ENCODE measurements at places on chromosomes 2 and 18.

GRCh38 chr2:25323042-25323514 is 18.6 kb downstream of the DNMT3A start:
- DNase-seq, result no peak

DNA sequence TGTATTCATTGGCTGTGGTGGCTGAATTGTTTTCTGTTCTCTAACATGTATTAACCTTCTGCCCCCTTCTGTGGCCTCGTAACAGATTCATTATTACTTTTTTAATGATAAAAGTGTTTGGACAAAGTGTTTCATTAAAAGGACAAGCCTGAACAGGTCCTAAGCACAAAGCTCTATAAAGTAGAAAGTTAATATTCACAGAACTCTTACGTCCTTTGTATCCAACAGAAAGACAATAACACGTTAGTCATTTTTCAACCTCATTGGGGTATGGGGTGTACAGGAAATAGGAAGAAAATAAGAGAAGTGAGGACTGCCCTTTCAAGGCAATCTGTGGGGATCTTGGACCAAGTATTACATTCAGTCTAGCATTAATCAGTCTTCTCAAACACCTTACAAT is 105.5 kb upstream of the RGPD4 start:
- no peak for DNase-seq

GRCh38 chr2:69300650-69301049 is 86.4 kb downstream of the GFPT1 start:
- DNase-seq, result no peak

DNA sequence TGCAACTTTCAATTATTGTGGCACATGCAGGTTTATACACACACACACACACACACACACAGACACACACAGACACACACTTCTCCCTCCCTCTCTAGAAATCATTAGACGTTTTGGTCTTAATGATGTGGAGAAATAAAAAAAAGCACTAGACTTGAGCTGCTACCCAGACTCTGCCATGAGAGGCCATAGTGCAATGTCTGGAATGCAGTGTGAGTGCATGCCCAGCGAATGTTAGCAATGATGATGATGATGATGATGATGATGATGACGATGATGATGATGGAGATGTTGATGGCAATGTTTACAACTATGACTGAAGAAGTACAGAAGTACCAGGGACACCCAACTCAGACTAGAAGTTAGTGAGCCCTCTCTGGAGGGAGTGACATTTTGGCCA is 23.8 kb upstream of the KLHL29 start:
- DNase-seq, result no peak

- no peak for DNase-seq
These were observed 55.2 kb downstream of the ADCYAP1 start for GRCh38 chr18:959854-960253.

DNA sequence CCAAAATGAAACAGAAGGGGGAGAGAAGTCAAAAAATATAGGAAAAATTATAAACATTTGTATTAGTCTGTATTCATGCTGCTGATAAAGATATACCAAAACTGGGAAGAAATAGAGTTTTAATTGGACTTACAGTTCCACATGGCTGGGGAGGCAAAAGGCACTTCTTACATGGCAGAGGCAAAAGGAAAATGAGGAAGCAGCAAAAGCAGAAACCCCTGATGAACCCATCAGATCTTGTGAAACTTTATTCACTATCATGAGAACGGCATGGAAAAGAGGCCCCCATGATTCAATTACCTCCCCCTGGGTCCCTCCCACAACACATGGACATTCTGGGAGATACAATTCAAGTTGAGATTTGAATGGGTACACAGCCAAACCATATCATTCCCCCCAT is 79.1 kb downstream of the ZRANB3 start:
- DNase-seq, result no peak

DNA sequence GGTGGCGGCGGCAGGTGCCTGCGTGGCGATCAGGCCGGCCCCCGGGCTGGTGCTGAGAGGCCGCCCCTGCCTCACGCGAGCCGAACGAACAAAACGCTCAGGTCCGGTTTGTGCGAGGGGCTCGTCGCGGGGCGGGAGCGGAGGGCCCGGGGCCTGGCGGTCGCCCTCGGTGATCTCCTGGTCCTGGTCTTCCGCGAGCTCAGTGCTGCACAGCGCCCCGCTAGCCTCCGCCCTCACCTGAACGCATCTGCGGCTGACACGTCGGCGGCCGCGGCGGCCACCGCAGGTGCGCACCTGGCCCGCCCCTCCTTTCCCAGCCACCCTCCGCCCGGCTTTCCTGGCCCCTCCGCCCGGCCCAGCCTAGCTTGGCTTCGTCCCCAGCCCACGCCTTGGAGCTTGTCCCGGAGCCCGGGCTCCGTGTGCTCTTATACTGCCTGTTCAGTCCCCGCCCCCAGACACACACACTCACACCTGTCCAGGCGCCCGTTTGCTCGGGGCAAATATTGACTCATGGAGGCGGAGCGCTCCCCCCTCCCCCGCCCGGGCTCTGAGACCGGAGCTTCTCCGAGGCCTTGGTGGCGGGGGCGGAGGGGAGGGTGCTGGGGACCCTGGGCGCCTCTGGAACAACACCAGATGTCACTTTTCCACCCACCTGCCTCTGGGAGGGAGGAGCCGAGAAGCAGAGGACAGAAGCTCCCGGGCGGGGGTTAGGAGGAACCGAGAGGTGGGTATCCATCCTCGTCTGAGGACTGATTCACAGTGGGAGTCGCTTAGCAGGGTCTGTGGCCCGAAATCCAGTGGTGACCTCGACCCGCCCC is 8.6 kb upstream of the CRYBA2 start:
- peak; percentile 49 for DNase-seq

- no peak for DNase-seq
These were observed 5.1 kb upstream of the PTPRM start for GRCh38 chr18:7561909-7562460.

GRCh38 chr18:23684515-23685197 is 4.6 kb upstream of the LAMA3 start:
- DNase-seq, result no peak

DNA sequence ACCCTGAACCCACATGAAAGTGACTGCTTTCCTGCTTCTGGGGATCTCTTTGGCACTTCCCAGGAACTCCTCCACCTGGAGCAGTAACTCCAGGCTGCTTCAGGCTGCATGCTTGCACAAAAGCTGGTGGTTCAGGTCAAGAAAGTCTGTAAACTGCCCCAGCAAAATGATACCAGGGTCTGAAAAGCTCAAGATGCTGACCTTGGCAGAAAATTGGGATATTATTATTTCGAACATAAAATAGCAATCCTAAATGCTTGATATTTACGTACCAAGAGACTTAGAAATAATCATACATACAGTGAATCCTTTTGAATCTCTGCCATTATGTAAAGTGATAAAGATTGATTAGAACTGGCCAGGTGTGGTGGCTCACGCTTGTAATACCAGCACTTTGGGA is 674.3 kb downstream of the ERBB4 start:
- DNase-seq, result no peak

DNA sequence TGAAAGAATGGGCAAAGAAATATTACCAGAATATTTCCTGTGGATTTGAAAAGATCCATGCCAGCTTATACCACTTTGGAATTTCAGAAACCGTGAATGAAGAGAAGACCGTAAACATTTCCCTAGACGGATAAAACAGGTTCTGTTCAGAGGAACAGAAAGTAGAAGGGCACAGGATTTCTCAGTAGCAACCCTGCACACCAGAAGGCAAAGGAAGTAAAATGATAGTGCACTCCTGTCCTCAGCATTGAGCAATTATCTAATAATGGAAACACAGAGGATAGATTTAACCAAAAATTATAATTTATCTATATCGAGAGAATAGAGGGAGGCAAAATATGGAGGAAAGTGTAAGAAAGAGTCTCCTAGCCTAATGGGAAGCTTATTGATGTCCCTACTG is 87.0 kb upstream of the ITGA6 start:
- no peak for DNase-seq

DNA sequence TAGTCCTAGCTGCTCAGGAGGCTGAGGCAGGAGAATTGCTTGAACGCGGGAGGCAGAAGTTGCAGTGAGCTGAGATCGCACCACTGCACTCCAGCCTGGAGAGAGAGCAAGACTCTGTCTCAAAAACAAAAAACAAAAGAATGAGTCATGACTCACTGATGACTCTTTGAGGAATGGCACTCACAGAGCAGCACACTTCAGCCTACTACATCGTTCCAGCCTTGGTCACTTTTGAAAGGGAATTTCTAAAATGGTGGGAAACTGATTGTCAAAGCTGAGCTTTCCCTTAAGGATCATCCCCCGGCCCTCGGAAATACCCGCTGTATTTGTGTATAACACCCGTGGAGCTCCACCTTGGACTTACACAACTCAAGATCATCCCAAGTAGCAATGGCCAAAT is 217.3 kb upstream of the HS6ST1 start:
- no peak for DNase-seq

DNA sequence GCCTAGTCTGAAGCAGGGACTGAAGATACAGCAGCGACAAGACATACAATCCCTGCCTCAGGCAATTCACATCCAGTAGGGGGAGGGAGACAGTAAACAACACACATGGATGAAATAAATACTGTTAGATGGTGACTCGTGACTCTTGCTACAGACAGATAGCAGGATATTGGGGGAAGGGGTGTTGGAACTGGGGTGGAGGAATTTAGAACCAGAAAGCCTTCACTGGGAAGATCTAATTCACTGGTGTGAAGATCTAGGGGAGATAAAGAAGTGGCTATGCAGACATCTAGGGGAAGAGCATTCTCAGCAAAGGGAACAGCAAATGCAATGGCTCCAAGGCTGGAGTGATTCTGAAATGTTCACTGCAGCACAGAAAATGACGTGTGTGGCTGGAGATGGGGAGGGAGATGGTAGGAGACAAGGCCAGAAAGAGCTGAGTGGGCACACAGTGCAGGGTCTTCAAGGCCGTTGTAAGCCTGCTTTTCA is 52.6 kb upstream of the TMEM163 start:
- no peak for DNase-seq

- DNase-seq, result no peak
These were observed 434.2 kb downstream of the GRB14 start for GRCh38 chr2:164187121-164187520.

DNA sequence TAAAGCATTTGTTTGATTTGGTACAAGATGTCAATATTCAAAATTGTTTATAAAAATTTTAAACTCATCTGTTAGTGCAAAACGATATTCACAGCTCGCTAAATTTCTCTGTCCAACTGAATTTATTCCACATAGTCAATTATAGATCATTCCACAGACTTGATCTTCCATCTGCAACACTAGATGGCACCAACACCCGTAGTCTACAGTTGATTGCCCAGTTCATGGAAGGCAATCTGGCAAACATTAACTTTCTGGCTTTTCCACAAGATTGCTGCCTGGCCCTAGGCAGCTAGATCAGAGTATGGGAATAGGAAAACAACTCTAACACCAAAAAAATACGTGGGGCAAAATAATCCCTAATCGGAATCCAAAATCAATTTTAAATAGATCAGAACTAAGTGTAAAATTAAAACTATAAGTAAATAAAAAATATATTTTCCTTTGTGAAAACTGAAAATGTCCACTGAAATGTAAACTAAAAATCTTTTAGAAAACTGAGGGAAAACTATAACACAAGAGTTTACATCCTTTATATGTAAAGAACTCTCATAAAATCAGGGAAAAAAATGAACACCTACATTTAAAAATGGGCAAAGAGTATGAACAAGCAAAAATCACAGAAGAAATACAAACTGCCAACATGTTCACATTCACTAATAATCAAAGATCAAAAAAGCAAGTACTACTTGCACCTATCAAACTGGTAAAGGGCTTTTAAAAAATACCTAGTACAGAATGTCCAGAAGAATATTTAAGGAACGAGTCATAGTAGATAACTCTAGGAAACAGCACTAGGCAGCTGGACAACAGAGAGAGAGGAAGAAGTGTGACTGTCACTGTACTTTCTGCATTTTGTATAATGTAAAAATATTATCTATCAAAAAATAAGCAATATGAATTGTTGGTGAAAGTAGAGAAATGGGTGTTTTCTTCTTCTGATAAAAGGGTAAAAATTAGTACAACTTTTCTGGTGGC is 35.0 kb downstream of the RTN4 start:
- peak; percentile 25 for DNase-seq

- peak; percentile 28 for DNase-seq
These were observed 657.1 kb upstream of the SOX11 start for GRCh38 chr2:5035057-5035488.

DNA sequence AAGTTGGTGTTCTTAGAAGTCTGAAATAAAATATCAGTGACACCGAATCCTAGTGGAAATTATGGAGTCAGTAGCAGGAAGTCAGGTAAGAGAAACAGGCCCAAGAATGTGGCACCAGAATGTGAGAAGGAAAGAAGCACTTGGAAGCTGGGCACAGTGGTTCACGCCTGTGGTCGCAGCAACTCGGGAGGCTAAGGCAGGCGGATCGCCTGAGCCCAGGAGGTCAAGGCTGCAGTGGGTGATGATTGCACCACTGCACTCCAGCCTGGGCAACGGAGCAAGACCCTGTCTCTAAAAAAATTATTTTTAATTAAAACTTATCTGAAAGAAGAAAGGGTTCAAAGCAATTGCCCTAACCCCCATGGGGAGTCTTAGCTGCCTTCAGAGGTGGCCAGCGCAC is 268.3 kb upstream of the SALL3 start:
- DNase-seq, result no peak

DNA sequence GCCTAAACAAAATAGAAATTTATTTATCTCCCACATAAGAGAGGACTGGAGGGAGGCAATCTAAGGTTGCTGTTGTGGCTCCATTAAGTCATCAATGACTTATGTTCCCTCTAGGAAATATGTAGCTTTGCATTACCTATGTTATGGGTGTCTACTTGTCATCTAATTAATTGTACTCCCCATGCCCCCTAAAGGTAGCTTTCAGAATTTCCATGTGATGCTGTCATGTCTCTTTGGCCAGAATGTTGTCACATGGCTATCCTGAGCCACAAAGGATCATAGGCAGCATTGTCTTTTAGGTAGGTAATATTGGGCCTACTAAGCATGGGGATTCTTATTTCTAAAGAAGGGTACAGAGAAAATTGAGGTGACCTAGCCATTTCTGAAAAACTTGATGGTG is 935.6 kb upstream of the FANCL start:
- no peak for DNase-seq

DNA sequence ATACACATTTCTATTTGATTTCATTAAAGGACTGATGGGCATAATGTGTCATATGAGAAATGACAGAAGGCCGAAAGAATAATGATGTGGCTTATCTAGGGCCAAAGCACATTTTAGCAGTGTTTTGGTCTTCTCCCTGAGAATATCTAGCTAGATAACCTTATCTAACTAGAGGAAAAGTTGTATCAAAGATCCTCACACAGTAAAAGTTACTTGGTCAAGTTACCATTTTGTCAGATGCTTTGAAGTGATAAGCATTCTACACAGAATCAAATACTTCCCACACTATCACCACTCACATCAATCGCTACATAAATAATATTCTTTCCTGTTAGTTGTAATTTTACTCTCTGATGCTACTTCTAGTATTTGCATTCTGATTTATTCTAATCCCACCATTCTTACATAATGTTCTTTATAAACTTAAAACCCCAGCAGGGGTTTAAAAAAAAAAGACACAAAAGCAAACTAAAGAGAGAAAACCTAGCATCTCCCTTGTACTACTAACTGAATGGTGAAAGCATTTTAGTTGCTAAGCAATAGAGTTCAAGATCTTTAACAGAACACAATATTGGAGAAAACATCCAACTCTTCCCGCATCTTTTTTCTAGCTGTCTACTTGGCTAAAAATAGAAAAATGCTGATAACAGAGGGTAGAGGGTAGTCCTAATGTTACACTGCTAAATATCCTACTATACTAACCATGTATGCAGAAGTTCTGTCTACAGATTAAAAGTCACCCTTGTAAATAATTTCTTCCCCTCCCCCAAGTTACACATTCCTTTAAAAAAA is 8.0 kb downstream of the XPO1 start:
- DNase-seq, result no peak

All from NCI-H524 treated with DMSO at 0.1 percent for 48 hours (cell line).